ENCODE measurements at places on chromosomes 7 and 10.

GRCh38 chr10:24046060-24046459 is 162.9 kb upstream of the KIAA1217 start:
- DNase-seq: peak; percentile 1

GRCh38 chr10:4885162-4885561 is 59.2 kb downstream of the AKR1E2 start:
- no peak for DNase-seq

DNA sequence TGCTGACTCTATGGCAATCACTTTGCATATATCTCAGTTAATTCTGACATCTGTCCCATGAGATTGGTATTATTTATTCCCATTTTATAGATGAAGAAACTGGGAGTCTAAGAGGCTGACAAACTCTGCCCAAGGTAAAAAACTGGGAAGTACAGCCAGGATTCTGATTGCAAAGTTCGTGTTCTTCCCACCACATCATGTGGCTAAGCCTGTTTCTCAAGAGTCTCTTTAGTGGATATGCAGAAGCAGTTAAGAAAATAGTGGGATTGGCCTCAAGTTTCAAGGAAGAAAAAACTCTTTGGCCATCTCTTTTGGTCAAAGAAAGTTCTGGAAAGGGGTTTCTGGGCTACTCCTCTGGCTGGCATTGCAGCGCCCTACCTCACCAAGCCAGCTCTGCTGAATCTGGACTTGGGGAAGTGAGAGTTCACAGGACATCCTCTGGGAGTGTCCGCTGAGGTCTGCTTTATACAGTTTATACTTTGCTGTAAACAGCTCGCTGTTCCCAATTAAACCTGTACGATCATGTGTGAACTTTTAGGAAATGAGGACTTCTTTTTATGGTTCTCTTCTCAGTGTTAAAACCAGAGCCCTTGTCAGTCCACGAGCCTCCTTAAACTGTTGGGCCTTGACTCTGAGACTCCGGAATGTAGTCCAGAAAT is 12.2 kb upstream of the BMPR1A start:
- no peak for DNase-seq

- DNase-seq: peak; percentile 99
Measured at GRCh38 chr10:4240608-4241197, 455.7 kb upstream of the KLF6 start.

- DNase-seq: no peak
Measured at GRCh38 chr10:127265288-127265687, 68.9 kb upstream of the INSYN2A start.

GRCh38 chr7:80018941-80019808 is 115.5 kb upstream of the GNAI1 start:
- peak; percentile 50 for DNase-seq

DNA sequence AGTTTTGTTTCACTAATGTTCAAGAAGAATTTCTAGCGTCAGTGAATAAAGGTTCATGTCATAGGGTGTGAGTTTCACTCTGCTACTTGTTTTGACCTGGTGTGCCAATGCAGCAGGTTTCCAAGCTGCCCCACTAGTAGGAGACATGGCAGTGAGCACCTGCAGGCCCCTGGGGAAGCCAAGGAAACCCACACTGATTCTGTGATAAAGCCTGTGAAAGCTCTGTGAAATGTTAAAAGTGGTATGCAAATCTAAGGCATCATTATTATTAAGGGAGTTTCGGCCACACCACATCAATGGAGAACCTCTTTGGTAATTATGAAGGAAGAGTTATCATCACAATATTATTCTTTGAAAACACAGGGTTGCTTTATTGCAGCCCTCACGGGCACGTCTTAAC is 46.4 kb downstream of the ABCB5 start:
- no peak for DNase-seq

DNA sequence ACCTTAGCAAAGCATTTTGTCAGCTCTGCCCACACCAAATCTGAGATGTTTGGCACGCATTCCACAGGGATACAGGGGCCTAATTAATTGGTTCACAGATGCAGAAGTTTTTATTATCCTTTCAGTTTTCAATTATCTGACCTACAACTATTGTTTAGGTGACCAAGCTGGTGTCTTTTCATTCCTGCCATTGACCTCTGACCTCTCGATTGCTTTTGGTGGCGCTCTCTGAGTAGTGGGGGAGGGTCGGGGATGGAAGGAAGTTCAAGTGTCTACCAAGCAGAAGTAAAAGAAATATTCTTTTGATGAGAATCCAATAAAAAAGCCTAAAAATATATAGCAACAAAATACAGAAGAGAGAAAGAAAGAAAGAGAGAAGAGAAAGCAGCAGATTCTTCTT is 28.8 kb upstream of the KDM7A start:
- DNase-seq: no peak

DNA sequence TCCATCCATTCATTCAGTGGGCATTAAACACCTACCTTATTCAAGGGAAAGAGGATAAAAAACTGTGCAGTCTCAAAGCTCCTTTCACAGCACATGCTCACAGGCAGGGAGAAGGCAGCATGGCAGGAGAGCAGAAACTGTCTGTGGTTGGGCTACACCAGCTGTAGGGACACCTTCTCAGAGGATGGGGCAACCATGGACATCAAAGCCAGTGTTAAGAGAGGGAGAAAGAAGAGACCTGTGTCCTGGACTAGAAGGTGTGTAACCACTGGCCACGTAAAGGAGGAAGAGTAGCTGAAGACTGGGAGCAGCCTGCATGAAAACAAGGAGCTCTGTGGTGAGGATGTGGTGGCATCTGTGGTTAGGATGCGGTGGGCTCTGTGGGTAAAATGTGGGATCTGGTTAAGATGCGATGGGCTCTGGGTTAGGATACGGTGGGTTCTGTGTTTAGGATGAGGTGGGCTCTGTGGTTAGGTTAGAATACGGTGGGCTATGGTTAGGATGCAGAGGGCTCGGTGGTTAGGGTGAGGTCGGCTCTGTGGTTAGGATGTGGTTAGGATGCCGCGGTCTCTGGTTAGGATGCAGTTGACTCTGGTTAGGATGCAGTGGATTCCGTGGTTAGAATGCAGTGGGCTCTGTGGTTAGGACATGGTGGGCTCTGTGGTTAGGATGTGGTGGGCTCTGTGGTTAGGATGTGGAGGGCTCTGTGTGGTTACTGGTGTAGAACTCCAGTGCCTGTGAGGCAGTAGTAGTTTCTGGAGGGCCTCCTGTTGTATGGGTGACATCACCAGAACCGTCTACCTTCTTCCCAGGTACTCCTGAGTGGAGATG is 197.6 kb downstream of the WDR37 start:
- no peak for DNase-seq

DNA sequence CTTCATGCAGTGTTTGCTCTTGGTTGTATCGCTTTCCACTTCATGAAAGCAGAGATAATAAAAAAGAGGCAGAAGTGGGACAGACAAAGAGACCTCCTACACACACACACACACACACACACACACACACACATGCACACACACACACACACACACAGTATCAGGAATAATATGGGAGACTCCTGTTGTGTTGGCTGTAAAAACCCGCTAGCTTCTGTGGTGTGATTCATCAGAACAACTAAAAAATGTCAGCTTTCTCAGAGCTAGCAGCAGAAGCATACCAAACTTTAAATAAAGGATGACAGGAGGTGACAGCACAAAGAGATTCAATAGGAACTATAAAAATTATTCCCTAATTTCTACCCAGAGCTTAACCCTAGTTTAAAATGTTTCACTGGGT is 148.2 kb upstream of the LRRTM3 start:
- peak; percentile 29 for DNase-seq

All from fibroblast of skin of back (primary cell).